ENCODE measurements at places on chromosomes 12 and 14. TPM values are rescaled to one million over a fixed set of nuclear protein-coding genes. Genes with fewer than 3 reads are reported as not detected.

DNA sequence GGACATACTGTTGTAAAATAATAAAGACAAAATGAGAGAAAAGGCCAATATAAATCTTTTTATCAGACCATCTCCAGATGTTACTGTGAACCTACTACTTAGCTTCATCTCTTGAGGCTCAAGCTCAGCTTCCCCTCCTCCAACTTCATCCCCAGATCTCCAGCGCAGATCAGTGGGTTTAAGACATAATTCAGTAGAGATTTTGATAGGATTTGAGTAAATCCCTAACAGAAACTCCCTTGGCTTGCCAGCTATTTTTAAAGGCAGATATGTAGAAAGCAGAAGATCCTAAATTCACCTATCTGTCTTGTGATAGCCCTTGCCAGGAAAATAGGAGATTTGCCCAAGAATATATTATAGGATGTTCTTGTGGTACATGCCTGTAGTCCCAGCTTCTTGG is 236.7 kb downstream of the FBXL14 start:
- no peak for DNase-seq

Gene NRXN3
- total RNA-seq, result 14.3 TPM

Gene DPY19L2
- 9.3 TPM for total RNA-seq

- DNase-seq, result no peak
These were observed 43.8 kb downstream of the RESF1 start for GRCh38 chr12:32002848-32003493.

DNA sequence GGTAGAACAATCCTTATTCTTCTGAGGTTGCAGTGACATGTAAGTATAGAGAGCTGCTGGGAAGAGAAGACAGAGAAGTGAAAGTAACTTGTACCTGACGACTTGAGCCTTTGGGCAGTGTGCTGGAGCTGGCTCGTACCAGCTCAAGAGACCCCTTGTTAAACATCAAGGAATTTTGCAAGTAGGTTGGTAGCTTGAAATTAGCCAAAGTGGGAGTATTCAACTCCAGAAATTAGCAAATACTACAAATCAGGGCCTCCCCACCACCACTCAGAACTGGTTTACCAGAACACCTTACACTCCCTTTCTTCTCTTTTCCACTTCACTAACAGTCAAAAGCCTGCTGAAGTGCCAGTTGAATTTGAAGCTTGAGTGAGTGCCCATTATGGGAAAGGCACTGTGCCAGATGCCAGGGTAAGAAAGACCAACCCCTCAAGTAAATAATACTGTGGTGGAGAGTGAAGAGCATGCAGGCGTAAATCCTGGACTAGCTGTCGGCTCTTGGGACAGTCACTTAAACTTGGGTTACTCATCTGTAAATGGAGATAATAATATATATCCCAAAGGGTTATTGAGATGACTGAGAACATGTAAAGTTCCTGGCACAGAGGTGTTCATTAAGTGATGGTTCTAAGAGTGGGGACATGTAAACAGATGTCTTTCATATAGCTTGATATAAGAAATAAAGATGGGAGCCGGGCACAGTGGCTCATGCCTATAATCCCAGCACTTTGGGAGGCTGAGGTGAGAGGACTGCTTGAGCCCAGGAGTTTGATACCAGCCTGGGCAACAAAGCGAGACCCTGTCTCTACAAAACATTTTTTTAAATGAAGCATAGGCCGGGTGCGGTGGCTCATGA is 27.0 kb upstream of the EID3 start:
- no peak for DNase-seq

- DNase-seq, result no peak
These were observed 44.2 kb downstream of the TTC8 start for GRCh38 chr14:88868558-88869159.

Gene LALBA
- not detected for total RNA-seq

DNA sequence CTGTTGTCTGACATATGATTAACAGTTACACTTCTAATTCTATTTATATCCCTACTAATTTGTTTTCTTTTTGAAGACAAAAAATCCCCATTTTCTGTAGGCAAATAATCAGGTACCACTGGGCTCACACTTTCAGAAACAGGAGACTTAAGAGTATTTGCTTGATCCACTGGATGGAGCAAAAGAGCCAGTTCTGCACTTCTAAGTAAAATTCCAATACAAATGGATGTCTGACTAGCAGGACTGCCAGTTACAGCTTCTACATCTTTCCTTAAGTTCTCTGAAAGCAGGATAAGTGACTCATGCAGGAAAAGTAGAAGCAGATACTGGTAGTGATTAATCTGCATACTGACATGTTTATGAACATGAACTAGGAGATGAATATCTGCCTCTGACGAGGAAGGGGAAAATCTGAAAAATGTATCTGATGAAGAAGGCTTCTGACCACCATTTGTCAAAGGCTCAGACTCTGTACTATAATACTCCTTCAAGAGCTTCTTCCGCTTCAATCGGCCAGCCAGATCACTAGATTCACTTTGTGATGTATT is 73.8 kb upstream of the ANKS1B start:
- no peak for DNase-seq

DNA sequence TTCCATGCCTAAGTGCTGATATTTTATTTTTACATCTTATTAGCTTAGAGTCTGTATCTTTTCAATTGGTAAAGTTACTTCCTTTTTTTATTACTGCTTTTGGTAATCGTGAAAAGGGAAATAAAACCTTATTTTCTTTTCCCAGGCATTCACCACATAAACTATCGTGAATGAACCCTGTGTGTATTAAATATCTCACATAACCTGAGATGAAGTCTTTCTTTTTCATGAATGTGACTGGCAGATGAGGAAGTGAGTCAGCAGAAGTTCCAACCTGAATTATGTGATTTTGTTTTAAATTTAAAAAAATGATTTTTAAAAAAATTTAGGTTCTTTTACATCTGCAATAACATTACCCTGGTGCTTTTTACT is 26.0 kb downstream of the MYBPC1 start:
- no peak for DNase-seq

Gene C14orf132
- total RNA-seq, result 122 TPM

- DNase-seq, result no peak
These were observed 1.1 kb downstream of the ADSS1 start for GRCh38 chr14:104724981-104725771.

- no peak for DNase-seq
These were observed 5.5 kb upstream of the PAX9 start for GRCh38 chr14:36655963-36656686.

GRCh38 chr12:100733817-100734593 is 60.6 kb upstream of the ANO4 start:
- no peak for DNase-seq

Gene GLS2
- 0.69 TPM for total RNA-seq

DNA sequence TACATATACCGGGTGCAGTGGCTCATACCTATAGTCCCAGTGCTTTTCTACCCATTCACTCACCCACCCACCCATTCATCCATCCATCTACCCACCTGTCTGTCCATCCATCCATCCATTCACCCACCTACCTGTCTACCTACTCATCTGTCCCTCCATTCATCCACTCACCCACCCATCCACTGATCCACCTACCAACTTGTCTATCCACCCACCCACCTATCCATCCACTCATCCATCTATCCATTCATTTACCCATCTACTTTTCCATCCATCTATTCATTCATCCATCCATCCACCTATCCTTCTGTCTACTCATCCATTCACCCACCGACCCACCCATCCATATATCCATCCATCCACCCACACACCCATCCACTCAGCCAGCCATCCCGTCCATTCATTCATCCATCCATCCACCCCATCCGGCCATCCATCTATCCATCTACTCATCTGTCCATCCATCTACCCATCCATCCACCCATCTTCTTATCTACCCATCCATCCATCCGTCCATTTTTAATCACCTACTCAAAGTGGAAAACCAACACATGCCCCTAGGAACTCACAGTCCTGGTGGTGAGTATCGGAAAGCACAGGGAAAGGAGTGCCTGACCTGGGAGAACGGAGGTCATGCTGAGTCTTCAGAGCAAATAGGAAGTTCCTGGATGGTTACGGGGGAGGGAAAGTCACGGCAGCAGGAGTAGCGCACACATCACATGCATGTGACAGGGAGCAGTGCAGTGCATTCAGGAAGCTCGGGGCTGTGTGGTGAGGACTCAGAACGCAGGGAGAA is 20.0 kb downstream of the DDX51 start:
- DNase-seq, result peak; percentile 1

Gene SERPINA12
- total RNA-seq, result not detected

DNA sequence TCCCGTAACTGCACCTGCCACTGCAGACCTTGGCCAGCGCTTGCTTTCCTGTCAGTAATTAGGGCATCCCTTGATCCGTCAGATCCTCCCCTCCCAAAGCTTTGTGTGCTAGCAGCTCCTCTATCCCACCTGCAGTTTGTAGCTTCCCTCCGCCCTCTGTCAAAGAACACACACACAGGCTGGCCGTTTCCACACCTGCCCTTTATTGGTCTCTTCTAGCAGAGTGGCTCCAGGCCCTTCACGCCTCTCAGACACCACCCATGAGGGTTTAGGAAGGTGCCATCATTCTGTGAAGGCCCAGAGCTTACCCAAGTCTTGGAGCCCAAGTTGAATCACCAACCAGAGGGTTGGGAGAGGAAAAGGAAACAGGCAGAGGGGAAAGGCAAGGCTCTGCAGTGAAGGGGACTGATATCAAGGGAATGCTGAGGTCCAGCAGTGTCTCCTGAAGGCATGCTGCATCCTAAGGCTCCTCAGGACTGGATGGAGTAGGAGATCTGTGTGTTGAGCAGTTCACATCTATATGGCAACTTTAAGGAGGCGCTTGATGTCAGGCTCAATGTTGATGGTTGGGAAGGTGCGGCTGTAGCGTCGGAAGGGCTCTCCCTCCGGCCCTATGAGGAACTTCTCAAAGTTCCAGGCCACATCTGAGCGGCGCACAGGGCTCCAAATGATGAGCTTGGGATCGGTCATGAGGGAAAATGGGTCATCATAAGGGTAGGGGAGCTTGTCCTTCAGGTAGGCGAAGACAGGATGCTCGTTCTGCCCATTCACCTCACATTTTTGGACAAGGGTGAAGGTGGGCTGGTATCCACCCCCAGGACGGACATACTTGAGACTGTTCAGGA is 3.4 kb downstream of the GPX2 start:
- DNase-seq, result no peak

DNA sequence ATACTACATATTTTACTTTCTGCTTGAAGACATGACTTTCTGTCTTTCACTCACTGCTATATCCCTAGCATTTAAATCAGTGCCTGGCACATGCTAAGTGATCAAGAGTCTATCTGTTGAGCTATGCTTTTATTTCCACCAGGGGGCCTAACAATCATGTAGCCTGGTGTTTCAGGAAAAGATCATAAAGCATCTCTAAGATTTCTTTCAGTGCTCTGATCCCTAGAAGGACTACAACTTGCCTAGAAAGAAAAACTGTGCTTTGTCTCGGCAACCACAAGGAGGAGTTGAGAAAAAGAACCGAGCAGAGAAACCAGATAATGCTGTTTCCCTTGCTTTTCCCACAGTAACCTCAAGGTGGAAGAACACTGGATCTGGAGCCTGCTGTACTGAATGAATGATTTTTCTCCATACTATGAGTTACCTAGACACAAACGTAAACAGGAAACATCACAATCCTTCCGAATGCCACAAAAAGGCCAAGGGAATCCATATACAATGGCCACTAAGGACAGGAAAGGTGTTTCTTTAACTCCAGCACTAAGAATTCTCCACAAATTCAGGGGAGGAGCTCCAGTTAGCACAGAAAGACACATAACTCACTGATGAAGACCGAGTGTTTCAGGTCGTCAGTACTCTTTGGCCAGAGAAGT is 1.2 kb downstream of the CRY1 start:
- no peak for DNase-seq

GRCh38 chr14:46300765-46301164 is 350.8 kb downstream of the RPL10L start:
- DNase-seq, result no peak

DNA sequence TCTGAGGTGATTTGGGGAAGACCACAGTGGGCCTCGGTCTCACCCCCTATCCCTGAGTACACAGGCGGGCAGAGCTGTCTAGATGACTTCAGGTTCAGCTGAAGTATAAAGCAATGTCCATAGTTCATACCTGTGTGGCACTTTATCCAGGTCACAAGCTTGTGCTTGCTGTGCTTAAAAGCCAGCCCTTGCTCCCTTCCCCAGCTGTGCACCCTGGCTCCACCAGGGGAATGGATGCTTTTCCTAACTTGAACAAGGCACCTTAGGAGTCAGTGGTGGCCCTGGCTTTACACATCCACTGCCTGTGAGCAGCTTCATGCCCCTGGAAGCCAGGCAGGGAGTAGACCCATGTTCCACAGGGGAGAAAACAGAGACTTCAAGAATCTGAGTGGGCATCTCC is 5.5 kb downstream of the CARMIL3 start:
- peak; percentile 55 for DNase-seq

DNA sequence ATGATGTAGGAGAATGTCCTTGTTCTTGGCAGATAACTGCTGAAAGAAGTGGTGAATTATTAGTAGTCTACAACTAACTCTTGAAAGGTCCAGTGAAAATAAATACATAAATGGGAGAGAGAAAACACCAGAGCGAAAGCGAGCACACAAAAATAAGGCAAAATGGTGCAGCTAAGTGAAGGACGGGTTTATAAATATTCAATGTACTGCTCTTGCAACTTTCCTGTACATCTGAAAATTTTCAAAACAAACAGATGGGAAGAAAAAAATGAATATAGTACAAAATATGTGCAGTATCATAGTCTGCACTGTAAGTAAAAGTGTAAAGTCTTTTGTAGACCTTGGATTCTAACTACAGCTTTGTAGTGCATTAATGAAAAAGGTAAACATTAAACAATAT is 1.3 kb downstream of the MOK start:
- no peak for DNase-seq

- no peak for DNase-seq
These were observed 27.6 kb downstream of the BICD1 start for GRCh38 chr12:32134101-32134888.

- peak; percentile 53 for DNase-seq
These were observed 41.3 kb downstream of the CDC42BPB start for GRCh38 chr14:103016071-103016470.

DNA sequence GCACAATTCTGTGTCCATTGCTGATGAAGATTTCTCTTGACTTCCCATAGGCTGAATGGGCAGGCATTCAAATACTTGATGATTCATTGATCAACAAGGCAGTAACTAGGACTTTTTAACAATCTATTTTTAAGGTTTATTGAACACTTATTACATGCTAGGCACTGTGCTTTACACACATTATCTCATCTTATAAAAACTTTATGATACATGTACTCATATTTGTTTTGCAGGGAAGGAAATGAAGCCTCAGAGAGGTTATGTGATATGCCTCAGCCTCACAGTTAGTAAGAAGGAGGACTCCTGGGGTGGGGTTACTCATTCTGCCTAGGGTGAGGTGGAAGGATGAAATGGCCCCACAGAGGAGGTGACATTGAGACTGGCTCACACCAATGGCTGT is 12.9 kb upstream of the EMP1 start:
- DNase-seq, result no peak

Gene PYGL
- total RNA-seq, result 52.0 TPM

Gene RGS6
- 2.0 TPM for total RNA-seq

DNA sequence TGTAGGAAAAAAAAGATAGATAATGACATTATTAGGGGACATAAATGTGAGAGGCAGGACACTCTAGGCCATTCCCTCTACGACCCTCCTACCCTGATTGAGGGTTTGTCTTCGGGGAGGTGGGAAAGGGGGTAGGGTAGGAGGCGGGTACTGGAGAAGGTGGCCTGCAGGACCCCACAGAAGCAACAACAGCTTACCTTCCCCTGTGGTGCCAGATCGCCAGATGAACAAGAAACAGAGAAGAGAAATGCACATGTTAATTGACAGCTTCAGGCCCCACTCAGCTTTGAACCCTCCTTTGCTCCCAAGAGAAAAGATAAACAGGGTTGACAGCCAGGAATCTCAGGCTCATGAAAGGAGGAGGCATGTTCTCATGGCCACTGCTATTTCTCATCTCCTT is 4.8 kb downstream of the PHB2 start:
- DNase-seq, result peak; percentile 24

Data from posterior vena cava (tissue), 2 donors.